Globus pallidus (tissue), 1 donor: ENCODE measurements at places on chromosomes 5 and 9.

DNA sequence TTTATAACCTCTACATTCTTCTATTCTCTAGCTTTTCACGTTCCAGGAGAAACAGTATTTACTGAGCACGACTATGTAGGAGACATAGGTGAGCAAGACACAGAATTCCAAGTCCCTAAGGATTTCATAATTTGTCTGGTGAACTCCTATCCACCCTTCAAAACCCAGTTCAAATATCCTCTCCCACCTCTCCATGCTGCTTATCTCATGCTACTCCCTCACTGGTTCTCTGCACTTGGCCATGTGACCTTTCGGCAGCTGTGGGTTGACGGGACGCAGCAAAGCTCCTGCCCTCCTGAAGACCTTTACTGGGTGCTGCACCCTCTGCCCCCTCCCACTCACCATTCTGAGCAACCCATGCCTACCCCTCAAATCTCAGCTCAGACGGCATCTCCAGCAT lies 173.2 kb downstream of the RGS3 start:
- DNase-seq, result no peak

DNA sequence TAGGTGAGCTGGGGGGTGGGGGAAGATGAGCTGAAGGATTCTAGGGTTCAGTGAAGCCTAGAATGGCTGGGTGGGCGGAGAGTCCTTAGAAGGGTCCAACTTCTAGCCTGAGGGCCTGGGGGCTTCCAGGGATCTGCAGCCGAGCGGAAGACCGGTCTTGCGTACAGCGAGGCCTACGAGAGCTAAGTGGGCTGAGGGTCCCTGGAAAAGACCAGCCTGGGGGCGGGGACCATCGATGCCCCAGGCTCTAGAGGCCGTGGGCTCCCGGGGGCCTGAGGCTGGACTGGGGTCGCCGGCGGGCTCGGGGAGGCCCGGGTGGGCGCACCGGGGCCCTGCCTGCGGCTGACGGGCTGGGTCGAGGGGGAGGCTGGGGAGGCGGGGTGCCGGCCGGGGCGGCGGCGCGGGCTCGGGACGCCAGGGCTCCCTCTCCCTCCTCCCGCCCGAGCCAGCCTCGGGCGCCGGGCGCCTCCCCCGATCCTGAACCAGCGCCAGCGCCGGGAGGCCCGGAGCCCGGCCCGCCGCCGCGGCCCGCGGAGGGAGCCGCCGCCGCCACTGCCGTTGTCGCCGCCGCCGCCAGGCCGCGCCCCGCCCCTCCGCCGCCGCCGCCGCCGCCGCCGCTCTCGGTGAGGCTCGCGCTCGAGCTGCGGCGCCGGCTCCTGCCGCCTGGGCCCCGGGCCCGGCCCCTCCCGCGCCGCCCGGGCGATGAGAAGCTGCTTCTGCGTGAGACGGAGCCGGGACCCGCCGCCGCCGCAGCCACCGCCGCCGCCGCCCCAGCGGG lies at the start of gene MVB12B:
MVB12B (plus strand) TSS at position 602 of the 778 bp plus-strand sequence; CDS start at position 703, 101 bp downstream.
- DNase-seq, result no peak

GRCh38 chr5:104186100-104186499 lies 623.5 kb upstream of the NUDT12 start:
- DNase-seq, result no peak

GRCh38 chr5:101206534-101206933 lies 303.5 kb upstream of the ST8SIA4 start:
- no peak for DNase-seq

DNA sequence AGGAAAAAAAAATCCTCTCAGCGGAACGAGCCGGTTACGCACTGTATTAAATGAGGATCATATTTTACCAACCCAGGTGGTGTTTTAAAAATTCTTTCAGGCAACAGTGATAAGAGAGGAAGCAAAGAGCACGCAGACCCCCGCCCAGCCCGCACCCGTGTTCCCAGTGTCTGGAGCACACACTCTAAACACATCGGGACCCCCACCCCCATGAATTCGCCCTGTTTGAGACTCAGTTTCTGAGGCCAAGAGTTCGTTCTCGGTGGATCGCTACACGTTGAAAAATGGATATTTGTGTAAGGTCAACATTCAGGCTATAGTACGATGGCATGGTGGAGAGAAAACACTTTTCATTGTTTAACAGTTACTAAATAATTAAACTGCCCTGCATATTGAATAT lies 196.3 kb downstream of the MEF2C start:
- DNase-seq, result peak; percentile 15

DNA sequence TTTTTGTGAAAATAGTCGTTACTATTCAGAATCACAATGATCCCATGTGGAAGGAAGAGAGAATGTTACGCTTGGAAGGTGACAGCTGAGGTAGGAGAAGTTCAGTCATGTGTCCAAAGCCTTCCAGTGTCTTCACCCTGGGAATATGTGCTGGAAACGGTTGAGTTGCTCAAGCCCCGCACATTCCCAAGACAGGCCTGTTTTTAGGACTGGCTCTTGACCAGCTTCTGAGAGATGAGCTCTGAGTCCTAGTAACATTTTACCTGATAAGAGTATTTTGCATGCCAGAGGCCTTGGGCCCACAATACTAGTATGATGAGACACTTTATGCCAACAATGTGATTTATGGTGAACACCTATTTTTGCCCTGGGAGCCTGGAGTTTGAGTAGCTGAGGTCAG lies 101.7 kb downstream of the LMNB1 start:
- DNase-seq, result no peak

- no peak for DNase-seq
Measured at GRCh38 chr5:65041296-65042158, 272.8 kb downstream of the CWC27 start.

DNA sequence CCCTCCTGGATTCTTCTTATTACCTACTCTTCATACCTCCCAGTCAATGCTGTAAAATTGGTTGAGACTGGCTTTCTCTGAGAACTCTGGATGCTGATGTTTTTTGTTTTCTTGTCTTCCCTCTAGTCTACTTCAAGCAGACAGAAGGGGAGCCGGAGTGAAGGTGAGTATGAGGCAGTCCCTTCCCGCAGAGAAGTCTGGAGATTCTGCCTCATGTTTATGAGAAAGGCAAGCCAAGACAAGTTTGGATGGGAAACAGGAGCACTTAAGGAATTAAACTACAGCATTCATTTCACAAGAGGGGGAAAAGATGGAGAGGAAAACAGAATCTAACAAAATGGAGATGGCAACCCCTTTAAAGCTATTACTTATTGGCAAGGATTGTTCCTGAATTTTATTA lies 246.1 kb downstream of the TRIM32 start:
- no peak for DNase-seq

GRCh38 chr9:111287127-111287526 lies 42.9 kb downstream of the OR2K2 start:
- DNase-seq, result no peak

- DNase-seq, result no peak
Measured at GRCh38 chr9:134180786-134181647, 16.7 kb upstream of the RNU6ATAC start.

DNA sequence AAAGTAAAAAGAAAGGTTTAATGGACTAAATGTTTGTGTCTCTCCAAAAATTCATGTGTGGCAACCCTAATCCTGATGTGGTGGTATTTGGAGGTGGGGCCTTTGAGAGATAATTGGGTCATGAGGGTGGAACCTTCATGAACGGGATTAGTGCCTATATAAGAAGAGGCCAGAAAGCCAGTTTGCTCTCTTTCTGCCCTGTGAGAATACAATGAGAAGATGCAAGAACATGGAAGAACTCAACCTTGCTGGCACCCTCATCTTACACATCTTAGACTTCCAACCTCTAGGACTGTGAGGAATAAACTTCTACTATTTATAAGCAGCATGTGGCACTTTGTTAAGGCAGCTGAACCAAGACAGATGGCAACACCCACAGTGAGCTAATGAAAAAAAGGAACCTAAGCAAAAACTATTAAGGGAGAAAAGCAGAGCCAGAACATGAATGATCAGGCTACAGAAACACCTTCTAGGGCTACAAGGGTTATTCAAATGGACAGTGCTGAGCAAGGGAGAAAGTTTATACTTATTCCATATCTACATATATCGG lies 159.5 kb downstream of the PLK2 start:
- no peak for DNase-seq

DNA sequence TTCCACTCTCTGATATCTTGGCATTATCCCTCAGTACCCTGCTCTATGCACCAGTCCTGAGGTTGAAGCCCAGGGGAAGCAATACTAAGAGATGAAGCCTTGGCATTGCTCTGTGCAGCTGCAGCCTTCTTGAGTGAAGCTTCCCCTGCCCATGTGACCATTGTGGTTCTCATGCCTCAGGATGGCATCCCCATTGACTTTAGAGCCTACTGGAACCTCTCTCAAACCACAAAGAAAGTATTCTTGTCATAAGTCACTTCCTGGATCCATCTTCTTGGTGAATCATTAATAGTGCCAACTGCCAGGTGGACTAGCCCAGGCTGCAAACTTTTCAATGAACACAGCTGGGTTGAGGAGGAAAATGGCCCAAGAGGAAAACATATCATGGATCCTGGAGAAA lies 283.9 kb upstream of the RFX3 start:
- DNase-seq, result no peak

GRCh38 chr5:27494887-27495286 lies 456.5 kb upstream of the CDH9 start:
- DNase-seq, result no peak

GRCh38 chr5:113059232-113060040 lies 82.8 kb downstream of the DCP2 start:
- DNase-seq, result no peak

DNA sequence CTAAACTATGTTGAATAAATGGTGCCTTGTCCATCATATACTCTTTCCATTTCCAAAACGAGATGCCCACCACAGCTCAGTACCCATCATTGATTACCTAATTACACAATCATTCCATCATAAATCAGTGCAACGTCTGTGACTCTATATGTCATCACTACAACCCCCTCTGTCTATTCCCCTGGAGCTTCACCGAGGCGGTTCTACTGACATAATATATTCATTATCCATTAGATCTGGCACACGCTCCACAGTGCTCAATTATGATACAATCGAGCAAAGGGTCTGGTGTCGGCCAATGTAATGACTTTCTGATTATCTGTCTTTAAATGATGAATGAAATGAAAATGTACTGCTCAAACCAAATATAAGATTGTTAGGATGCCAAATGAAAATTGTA lies 1737.7 kb upstream of the WWC1 start:
- no peak for DNase-seq

DNA sequence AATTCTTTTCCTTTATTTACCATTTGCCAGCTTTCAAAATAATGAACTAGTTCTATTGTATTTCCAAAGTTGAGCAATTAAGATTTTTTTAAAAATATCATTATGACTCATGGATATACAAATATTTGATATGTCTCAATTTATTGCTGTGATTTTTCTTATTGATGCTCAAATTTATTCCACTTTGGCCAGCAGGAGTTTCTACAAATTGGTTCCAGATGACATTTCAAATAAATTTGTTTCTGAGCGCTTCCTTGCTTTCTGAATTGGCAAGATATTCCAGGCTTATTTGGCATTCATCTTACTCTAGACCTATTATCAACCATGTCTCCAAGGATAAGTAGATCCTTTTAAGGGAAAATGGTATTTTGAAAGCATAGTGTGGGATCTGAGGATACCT lies 58.5 kb upstream of the TJP2 start:
- DNase-seq, result no peak

DNA sequence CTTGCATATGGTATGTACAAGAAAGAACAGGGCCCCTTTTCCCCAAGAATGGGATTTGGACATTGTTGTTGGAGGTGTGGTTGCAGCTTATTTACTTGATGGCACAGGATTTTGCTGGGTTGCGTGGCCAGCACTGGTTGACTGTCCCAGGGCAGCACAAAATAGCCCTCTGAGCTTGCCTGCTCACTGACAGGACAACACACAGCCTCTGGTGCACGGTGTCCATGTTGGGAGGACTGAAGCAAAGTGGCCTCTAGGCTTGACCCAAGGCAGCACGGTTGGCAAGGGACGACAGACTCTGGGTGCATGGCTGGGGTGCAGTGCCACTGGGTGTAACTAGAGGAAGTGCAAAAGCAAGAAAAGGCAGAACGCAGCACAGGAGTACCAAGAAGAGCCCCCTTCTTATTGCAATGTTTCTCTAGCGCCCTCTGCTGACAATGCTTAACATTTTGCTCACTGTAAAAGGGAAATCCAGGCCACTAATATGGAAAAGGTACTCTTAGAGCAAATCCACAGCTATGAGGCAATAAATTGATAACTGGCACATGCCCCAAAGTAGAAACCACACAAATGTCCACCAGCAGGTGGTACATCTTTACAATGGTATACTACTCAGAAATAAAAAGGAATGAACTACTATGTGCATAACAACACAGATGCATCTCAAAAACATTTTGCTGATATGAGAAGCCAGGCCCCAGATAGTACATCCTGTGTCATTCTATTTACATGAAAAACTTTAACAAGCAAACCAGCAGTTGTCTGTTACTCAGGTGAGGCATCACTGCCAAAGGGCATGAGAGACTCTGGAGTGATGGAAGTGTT lies 47.4 kb upstream of the BARX1 start:
- DNase-seq, result peak; percentile 22

GRCh38 chr5:125485771-125486170 lies 739.3 kb upstream of the ZNF608 start:
- no peak for DNase-seq

DNA sequence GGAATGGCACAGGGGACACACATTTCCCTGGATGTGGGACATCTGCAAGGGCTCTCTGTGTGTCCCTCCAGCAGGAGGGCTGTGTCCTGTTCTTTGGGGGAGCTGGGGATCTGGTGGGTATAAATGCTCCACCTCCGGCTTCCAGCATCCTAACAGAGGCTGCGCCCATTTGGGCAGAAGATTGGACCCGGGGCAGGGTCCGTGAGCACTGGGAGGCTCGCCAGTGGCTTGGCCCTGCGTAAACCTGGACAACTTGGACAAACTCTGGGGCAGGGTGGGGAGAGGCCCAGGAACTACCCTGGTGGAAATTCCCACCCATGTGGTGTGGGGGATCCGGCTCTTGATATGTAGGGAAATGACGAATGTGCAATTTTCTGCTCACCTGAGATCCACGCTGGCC lies 80.9 kb downstream of the GADD45G start:
- no peak for DNase-seq

- no peak for DNase-seq
Measured at GRCh38 chr5:72305194-72306142, 14.6 kb downstream of the MRPS27 start.

DNA sequence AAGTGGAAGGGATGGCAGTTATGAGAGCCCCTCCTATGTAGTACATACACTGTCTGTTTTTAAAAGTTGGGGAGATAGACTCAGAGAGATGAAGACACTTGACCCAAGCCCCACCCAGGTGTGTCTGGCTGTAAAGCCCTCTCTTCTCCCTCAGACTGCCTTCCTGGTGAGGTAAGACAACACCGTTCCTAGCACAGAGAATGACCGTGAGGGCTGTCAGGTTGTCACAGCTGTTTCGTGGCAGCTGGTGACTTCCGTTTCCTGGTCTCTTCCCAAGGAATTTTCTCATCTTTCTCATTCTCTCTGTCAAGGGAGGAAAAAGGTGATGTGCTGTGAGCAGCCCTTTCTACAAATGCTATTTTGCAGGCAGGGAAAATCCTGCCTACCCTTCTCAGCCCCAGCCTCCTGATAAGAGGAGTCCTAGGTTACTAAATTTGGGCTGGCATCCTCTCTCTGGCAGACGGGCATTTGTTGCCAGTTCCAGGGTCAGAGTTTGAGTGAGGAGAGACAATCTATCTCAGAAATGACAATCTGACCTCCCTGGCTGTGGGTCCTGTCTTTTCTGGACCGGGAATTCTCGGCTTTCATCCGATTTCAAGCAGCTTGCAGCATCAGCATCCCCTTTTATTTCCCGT lies 263.5 kb upstream of the PANK3 start:
- no peak for DNase-seq

- no peak for DNase-seq
Measured at GRCh38 chr5:133750856-133751255, 138.5 kb upstream of the FSTL4 start.

GRCh38 chr9:12956805-12957204 lies 182.0 kb downstream of the LURAP1L start:
- no peak for DNase-seq
